Activated naive CD4-positive, alpha-beta T cell treated with Interleukin-2 at 50 U/mL for 16 hours (primary cell): ENCODE measurements at places on chromosomes 7 and 10.
A peak's percentile ranks its signal among the peaks of the same experiment; 100 is the strongest.

GRCh38 chr10:30742471-30742870 is 112.9 kb upstream of the LYZL2 start:
- DNase-seq, result no peak

DNA sequence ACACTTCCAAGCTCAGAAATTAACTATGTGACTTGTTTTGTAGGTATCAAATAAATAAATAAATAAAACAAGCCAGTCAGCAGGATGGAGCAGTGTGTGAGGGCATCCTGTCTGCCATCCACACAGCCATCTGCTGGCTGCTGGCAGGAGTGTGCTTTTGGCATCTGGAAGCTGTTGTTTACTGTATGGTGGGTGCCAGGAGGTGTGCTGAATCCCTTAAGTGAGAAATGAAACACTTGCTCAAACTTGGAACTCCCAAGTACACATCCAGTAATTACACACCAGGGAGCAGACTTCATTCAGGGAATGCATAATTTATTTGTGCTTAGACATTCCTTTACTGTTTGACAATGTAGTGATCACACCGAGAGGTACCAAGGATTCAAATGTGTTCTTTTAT is 16.9 kb upstream of the TAX1BP1 start:
- no peak for DNase-seq

- DNase-seq, result no peak
Measured at GRCh38 chr10:86372119-86372783, 5.7 kb upstream of the GRID1 start.

- DNase-seq, result no peak
Measured at GRCh38 chr10:106181501-106181900, 983.0 kb downstream of the SORCS1 start.

DNA sequence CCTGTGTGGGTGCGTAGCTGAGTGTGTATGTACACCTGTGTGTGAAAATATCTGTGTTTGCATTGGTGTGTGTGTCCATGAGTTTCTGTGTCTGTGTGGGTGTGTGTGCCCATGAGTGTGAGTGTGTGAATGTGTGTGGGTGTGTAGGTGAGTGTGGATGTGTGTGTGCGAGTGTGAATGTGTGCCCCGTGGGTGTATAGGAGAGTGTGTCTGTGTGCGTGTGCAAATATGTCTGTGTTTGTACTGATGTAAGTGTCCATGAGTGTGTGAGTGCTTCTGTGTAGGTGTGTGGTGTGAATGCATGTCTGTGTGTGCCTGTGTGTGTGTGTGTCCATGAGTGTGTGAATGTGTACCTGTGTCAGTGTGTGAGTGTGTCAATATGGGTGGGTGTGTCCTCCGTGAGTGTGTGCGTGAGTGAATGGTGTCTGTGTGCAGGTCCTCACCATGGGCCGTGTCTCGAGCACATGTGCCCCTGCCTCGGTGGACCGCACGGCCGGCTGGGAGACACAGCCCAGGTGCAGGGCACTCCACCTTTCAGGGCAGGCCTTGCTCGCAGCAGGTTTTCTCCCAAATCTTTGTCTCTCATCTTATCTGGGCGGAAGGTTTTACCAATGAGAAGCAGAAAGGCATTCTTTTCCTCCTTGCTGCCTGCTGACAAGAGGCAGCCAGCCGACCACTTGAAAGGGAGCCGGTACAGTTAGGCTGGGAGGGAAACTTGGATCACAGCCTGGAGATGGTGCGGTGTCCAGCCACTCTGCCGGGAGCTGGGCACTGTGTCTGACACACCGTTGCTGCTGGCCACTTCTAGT is 107.1 kb upstream of the FAM20C start:
- no peak for DNase-seq

DNA sequence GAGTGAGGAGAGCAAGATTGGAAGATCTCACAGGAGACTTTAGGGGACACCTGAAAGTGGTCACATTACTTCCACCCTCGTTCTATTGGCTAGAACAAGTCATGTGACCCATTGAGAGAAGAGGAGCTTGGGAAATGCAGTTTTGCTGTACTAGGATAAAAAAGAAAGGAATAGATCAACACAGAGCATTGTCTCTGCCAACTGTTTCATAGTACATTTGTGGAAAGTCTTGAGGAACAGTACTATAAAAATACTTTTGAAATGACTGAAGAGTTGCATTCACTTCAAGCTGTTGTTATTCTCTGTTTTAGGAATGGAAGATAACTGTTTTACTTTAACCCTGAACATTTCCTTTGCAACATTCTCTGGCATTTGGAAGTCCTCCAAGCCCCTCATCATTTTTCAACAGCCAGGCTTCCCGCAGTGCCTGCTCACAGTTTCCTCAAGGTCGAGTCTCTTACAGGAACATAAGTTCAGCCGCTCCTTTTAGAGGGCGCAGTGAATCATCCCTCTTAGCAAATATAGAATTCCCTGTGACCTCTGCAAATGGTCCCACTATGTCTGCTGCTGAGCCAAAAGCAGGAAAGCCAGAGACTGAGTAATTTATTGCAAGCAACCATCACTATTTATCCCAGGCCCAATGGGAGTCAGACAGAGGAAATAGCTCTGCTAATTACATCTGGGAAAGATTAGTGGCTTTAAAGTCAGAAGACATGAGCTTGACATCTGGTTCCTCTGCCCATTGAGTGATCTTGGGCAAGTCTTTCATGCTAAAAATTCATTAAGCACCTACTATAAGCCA is 40.7 kb downstream of the MRPL32 start:
- no peak for DNase-seq

GRCh38 chr10:53453196-53453595 is 680.6 kb upstream of the MBL2 start:
- DNase-seq, result no peak

- DNase-seq, result no peak
Measured at GRCh38 chr7:38147005-38147404, 31.0 kb upstream of the STARD3NL start.

GRCh38 chr10:125605167-125605566 is 77.8 kb downstream of the TEX36 start:
- DNase-seq, result no peak

- no peak for DNase-seq
Measured at GRCh38 chr7:38978491-38978890, 782 bp downstream of the POU6F2 start.

- DNase-seq, result no peak
Measured at GRCh38 chr10:6350609-6351008, 147.9 kb downstream of the PFKFB3 start.

- DNase-seq, result no peak
Measured at GRCh38 chr10:79072994-79073645, 4.4 kb downstream of the ZMIZ1 start.

- DNase-seq, result no peak
Measured at GRCh38 chr10:88125766-88126165, 262.3 kb downstream of the PTEN start.

GRCh38 chr10:80599424-80599847 is 61.7 kb downstream of the SH2D4B start:
- peak; percentile 5 for DNase-seq

DNA sequence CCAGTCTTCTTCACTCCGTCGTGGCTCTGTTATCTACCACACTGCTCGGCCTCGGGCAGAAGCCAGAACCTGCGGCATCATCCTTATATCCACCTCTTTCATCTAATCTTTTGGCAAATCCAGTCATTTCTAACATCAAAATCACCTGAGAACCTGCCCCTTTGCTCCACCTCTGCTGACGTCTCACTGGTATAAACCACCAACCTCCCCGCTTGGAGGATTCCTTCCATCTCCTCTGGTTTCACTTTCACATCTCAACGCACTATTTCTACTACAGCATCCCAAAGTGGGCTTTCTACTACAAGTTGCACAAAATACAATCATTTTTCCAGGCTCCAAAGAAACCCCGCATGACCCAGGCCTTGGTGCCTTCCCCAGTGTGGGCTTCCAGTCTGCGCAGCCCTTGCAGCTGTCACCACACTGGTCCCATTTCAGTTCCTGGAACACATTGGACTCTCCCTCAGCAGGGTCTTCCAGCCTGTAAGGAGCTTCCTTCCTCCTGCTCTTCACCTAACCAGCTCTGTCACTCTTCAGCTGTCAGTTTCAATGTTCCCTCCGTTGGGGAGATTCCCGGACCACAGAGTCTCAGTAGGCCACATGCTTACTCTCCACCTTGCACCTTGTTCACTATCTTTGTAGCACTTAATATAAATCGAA is 85.0 kb downstream of the PRKCQ start:
- peak; percentile 43 for DNase-seq

- no peak for DNase-seq
Measured at GRCh38 chr7:30396389-30396788, 82.2 kb downstream of the NOD1 start.

DNA sequence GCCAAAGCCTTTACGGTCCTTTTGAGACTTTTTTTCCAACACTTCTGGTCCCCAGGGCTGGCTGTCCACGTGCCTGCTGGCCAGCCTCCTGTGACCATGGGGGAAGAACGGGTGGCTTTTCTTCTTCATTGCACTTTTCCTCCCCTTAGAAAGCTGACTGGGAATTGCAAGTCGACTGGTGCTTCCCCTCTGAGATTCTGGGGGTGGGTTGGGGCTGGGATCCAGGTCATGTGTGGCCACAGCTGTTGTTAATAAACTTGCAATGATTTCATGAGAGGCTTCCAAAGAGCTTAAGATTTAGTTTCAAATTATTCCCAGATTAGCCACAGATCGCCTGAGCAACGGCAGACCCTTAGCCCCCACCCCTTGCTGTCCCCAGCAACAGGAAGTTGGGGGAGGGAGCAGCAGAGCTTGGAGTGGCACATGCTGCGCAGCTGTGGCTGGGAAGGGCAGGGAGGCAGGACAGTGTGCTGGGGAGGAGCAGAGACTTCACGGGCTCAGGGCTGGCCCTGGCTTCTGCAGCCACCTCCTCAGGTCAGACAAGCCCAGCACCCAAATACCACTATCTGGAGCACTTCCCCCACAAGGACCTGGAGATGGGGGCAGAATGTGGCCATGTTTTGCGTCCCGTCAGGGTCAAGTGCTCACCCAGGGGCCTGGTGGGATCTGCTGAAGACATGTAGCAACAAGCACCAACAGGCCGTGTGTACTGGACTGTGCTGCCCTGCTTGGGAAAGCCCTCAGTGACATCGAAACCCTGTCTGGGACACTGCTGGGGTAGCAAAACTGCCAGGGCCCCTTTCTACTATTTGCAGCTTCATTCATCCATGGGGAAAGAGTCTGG is 147.1 kb downstream of the RNF216 start:
- DNase-seq, result no peak

- DNase-seq, result peak; percentile 53
Measured at GRCh38 chr10:93482145-93482834, at the start of gene MYOF. MYOF (minus strand) TSS chr10:93482334; CDS start chr10:93482194, 140 bp downstream.

GRCh38 chr10:570628-571163 is 118.8 kb downstream of the DIP2C start:
- no peak for DNase-seq

DNA sequence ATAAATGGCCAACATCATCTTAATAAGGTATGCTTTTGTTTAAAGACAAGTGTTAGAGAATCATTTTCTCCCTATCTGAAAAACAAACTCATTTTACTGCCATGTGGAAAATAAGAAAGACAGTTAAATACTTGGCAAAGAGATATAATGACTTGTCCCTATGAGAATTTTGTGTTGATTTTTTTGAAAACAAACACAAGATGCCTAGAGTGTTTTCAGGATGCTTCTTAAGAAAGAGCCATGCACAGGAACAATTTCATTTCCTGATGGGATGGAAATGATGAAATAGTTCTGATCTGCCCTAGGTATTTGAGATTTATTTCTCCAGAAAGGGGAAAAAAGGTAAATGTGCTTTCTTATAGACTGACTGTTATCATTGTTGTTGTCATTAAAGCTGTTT is 237.5 kb upstream of the GNAI1 start:
- DNase-seq, result no peak

GRCh38 chr10:46033602-46034011 is 3.2 kb upstream of the NCOA4 start:
- no peak for DNase-seq

- DNase-seq, result no peak
Measured at GRCh38 chr7:129466796-129467195, 32.6 kb downstream of the STRIP2 start.

DNA sequence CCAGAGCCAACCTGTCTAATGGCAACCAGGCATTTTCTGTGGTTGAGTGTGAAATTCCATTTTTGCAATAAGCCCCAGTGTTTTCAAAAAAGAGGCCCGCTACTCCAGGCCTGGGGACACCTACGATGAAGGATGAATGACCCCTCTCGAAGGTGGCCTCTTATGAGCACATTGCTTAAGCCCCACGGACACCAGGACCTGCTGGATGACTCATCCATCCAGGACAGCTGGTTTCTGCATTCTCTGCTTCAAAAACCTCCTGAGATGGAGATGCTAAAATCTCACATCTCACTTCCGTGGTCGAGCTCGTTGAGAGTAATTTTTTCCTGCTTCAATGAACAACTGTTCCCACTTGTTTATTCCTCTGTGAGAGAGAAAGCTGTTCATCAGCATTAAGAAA is 150.2 kb upstream of the FZD8 start:
- no peak for DNase-seq

GRCh38 chr10:133131734-133132472 is 28.1 kb upstream of the KNDC1 start:
- no peak for DNase-seq

DNA sequence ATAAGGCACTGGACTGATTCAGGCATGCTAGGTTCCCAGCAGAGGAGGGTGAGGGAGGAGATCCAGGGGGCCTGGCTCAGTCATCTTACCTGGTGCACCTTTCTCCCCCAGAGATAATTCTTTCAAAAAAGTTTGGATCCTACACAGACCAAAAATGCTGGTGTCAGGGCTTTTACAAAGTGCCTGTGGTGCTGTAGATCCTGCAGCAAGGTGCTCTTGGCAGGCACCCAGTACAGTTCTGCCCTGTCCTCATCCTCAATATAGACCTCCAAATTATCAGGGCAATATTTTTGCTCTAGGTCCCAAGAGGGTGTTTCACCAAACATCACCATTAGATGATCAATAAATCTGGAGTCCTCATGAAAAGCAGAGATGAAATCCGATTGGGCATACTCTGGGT is 78.5 kb upstream of the IGFBP3 start:
- no peak for DNase-seq

DNA sequence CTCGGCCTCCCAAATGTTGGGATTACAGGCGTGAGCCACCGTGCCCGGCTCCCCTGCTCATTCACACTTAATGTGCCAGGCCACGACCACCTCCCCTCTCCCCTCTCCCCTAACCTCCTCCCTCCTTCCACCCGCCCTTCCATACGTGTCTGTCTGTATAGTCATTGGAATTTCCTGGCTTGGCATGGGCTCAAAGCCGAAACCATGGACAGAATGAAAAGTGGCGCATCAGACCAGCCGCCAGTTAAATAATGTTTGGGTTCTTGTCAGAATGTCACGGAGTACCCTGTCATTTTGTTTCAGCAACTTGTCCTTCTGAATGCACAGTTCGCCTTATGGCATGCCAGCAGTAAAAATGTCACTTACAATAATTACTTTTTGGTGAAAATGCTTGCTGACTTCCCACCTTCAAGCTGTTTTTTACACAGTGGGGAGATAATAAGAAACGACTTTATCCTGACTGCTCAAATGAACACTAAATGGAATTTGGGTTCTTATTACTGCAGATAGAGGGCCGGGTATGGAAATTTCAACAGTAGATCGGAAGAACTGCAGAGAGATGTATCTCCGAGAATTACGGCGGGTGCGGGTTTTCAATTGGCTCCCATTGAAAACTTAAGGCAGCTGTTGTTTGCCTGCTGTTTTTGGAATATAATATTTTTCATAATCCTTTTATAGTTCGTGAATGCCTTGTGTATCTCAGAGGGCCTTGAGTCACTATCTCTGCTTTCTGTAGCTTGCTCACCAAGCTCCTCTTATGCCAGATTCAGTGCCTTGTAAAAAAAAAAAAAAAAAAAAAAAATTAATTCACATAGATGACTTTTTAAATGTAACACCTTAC is 65.5 kb upstream of the SH2B2 start:
- no peak for DNase-seq

GRCh38 chr7:110056331-110056730 is 1034.6 kb upstream of the LRRN3 start:
- DNase-seq, result no peak
